ENCODE measurements at places on chromosomes 11 and 22.

DNA sequence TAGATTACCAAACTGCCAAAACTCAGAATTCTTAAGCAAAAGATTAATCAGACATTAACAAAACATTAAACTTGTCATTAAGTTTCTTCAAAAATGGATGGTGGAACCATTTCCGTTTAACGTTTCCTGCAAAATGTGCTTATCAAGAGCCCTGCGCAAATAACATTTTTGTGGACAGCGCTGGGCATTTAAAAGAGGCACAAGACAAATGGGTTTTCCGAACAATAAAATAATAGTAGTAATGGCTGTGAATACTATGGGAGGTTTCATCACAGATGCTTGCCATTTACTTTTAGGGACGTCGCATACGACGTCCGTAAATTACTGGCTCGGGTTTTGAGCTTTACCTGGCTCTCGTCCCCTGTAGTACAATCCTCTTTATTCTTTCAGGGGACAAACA, 1.1 kb downstream of the NPAT start:
- no peaks in the 10 kb centered on the region for H3K27me3 ChIP-seq
- DNase-seq = no peak
- H3K27ac ChIP-seq = peak overlapping the region; percentile 98
- H3K36me3 ChIP-seq = no peaks in the 10 kb centered on the region
- peaks cover 22% of the 10 kb centered on the region for H3K4me1 ChIP-seq
- H3K4me3 ChIP-seq = peak overlapping the region; percentile 95

GRCh38 chr11:133137270-133137669, 395.0 kb downstream of the OPCML start:
- H3K27ac ChIP-seq = no peak overlapping the region
- no peak overlapping the region for H3K4me3 ChIP-seq
- H3K4me1 ChIP-seq = no peaks in the 10 kb centered on the region

GRCh38 chr11:16876837-16877236, 137.4 kb downstream of the PLEKHA7 start:
- DNase-seq = no peak
- H3K36me3 ChIP-seq = no peaks in the 10 kb centered on the region
- no peak overlapping the region for H3K4me3 ChIP-seq
- H3K27me3 ChIP-seq = no peaks in the 10 kb centered on the region
- no peaks in the 10 kb centered on the region for H3K4me1 ChIP-seq

- H3K27ac ChIP-seq = no peak overlapping the region
- no peak overlapping the region for H3K4me3 ChIP-seq
- H3K4me1 ChIP-seq = no peaks in the 10 kb centered on the region
- no peak for DNase-seq
- no peaks in the 10 kb centered on the region for H3K36me3 ChIP-seq
Observed at GRCh38 chr22:45664136-45664646, 7.4 kb upstream of the ATXN10 start.

DNA sequence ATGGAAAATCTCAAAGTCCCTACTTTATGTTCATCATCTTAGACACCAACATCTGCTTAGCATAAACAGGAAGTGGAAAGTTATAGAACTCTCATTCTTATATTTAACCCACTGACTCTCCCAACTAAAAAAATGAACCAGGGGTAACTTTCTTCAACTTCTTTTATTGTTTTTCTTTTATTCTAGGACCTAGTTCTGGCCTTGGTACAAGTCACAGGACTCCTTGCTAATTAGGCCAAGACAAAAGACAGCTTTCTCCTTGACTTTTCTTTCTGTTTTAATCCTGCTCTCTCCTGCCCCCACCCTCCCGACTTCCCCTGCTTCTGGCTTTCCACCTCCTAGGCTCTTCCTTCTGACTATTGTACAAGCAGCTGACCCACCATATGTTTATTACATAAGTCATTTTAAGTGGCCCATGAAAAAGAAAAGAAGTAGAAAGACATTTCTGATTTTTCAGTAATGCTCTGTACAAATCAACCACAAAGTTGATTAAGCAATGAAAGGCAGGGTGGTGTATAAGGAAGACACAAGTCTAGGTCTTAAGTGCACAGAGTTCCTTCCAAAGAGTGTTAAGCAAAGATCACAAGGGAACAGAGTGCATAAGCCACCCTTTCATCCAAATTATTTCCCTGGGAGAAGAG, 18.3 kb downstream of the JAML start:
- no peak overlapping the region for H3K4me3 ChIP-seq
- DNase-seq = no peak
- peak overlapping the region; percentile 66 for H3K27ac ChIP-seq
- H3K36me3 ChIP-seq = no peaks in the 10 kb centered on the region

DNA sequence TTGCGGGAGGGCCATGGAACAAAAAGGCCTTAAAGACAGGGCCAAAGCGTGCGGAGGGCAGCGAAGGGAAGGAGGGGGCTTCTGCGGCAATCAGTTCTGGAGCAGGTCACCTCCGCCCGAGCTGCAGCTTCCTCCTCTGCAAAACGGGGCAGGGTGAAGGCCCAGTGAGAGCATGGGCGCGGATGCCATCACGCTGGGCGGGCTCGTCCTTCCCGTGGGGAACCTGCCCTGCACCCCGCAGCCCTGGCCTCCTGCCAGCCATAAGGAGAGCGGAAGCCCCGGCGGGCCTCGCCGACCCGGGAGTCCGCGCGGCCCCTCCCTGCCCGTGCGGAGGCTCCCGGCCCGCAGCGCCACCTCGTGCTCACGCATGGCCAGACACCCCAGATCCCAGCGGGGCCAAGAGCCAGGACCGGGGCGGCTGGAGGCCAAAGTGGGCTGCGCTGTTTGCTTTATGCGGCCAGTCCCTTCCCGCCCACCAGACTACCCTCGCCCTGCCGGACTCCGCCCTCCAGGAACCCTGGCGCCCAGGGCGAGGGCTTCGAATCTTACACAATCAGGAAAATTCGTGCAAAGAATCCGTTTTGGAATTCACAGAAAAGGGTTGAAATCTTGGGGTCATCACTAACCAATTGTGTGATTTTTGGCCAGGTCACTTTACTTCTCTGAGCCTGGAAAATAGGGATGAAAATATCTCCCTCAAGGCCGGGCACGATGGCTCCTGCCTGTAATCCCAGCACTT, 16.1 kb downstream of the TSKU start:
- peak overlapping the region; percentile 12 for H3K4me3 ChIP-seq
- H3K27ac ChIP-seq = no peak overlapping the region
- peaks cover 14% of the 10 kb centered on the region for H3K4me1 ChIP-seq
- DNase-seq = peak; percentile 65
- no peaks in the 10 kb centered on the region for H3K36me3 ChIP-seq

- no peaks in the 10 kb centered on the region for H3K36me3 ChIP-seq
- no peaks in the 10 kb centered on the region for H3K4me1 ChIP-seq
- DNase-seq = no peak
- H3K27ac ChIP-seq = no peak overlapping the region
- H3K27me3 ChIP-seq = no peaks in the 10 kb centered on the region
- no peak overlapping the region for H3K4me3 ChIP-seq
Observed at GRCh38 chr11:116043857-116044256, 539.6 kb upstream of the CADM1 start.

DNA sequence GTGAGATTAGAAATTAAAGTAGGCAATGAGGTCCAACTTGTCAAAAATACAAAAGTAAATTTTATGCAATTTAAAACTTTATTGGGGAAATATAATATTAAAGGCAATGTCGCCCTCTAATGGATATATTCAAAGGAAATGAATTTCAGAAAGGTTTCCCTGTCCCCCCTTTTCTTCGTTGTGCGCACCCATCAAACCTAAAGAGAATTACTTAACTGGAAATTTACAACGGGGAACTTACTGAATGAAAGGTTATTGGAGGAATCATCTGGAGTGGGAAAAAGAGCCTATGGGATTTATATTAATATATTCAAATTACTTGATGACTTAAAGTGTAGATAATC, 1.7 kb upstream of the ABTB2 start:
- H3K4me3 ChIP-seq = peak overlapping the region; percentile 74
- peaks cover 29% of the 10 kb centered on the region for H3K27me3 ChIP-seq
- no peak for DNase-seq

- no peak overlapping the region for H3K27ac ChIP-seq
- no peaks in the 10 kb centered on the region for H3K4me1 ChIP-seq
- no peaks in the 10 kb centered on the region for H3K36me3 ChIP-seq
- no peak overlapping the region for H3K4me3 ChIP-seq
Observed at GRCh38 chr11:19428206-19429002, 187.7 kb upstream of the E2F8 start.

DNA sequence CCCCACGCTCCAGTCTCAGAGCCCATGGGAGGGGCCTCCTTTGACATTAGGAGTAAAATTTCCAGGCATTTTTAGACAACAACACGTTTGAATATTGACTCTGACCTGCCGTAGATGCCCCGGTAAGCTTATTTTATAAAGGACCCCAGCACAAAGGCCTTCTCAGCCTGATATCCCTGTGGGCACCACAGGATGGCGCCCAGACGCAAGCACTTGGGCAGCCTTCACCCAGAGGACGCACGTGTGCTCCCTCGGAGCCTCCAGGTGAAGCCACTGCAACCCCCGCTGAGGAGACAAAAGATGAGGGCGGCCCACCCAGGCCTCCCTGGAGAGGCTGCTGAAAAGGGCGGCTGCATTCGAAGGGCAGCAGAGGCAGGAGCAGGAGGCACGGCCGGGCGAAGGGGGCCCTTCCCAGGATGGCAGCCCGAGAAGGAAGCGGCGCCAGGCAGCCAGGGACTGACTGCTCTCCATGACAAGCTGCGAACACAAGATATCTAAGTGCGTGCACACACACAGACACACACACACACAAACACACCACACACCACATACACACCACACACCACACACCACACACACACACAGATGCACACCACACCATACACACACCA, 15.2 kb upstream of the TH start:
- H3K27ac ChIP-seq = no peak overlapping the region
- H3K36me3 ChIP-seq = no peaks in the 10 kb centered on the region
- no peak overlapping the region for H3K4me3 ChIP-seq
- peaks cover 54% of the 10 kb centered on the region for H3K27me3 ChIP-seq
- H3K4me1 ChIP-seq = no peaks in the 10 kb centered on the region
- peak; percentile 48 for DNase-seq

- no peak overlapping the region for H3K4me3 ChIP-seq
- H3K36me3 ChIP-seq = no peaks in the 10 kb centered on the region
- H3K4me1 ChIP-seq = no peaks in the 10 kb centered on the region
- no peak overlapping the region for H3K27ac ChIP-seq
- H3K27me3 ChIP-seq = no peaks in the 10 kb centered on the region
- DNase-seq = no peak
Observed at GRCh38 chr11:9821008-9821752, 157.3 kb downstream of the SWAP70 start.

- no peak overlapping the region for H3K4me3 ChIP-seq
- peaks cover 89% of the 10 kb centered on the region for H3K4me1 ChIP-seq
- H3K27me3 ChIP-seq = no peaks in the 10 kb centered on the region
- peaks cover 22% of the 10 kb centered on the region for H3K36me3 ChIP-seq
- DNase-seq = no peak
Observed at GRCh38 chr22:19115628-19116027, 6.6 kb downstream of the DGCR2 start.

GRCh38 chr22:21766691-21767462, 31.3 kb upstream of the YPEL1 start:
- H3K36me3 ChIP-seq = peaks cover 67% of the 10 kb centered on the region
- H3K4me3 ChIP-seq = no peak overlapping the region
- peak overlapping the region; percentile 72 for H3K27ac ChIP-seq
- H3K27me3 ChIP-seq = no peaks in the 10 kb centered on the region

DNA sequence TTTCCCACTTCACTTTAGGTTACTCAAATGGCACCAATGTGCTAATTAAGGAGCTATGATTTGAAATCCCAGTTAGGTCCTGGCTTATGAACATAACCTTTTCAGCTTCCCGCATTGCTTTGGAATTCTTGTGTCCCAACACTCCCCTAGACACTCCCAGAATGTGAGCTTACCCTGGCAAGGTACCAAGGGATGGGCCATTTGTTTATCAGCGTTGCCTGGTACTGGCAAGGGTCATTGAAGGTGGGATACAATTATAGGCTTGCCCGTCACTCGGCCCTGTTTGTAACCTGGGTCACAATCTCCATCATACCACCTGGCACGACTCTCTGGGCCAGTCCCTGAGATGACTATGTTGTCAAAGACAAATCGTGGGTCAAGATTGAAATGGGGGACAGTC, 5.4 kb downstream of the CSRP3 start:
- H3K27me3 ChIP-seq = no peaks in the 10 kb centered on the region
- DNase-seq = no peak
- H3K27ac ChIP-seq = no peak overlapping the region
- H3K4me1 ChIP-seq = no peaks in the 10 kb centered on the region

- H3K36me3 ChIP-seq = no peaks in the 10 kb centered on the region
- DNase-seq = no peak
Observed at GRCh38 chr22:45684169-45684568, 12.5 kb downstream of the ATXN10 start.

GRCh38 chr11:121794671-121795141, 321.3 kb downstream of the BLID start:
- H3K4me1 ChIP-seq = no peaks in the 10 kb centered on the region
- no peak overlapping the region for H3K4me3 ChIP-seq
- DNase-seq = no peak
- H3K27ac ChIP-seq = no peak overlapping the region
- no peaks in the 10 kb centered on the region for H3K36me3 ChIP-seq

GRCh38 chr11:111148953-111149352, 96.6 kb upstream of the POU2AF2 start:
- H3K27me3 ChIP-seq = no peaks in the 10 kb centered on the region
- no peak for DNase-seq
- H3K4me1 ChIP-seq = no peaks in the 10 kb centered on the region
- H3K4me3 ChIP-seq = no peak overlapping the region
- no peaks in the 10 kb centered on the region for H3K36me3 ChIP-seq
- H3K27ac ChIP-seq = no peak overlapping the region

GRCh38 chr11:77374108-77374507, 72.6 kb upstream of the GDPD4 start:
- no peaks in the 10 kb centered on the region for H3K27me3 ChIP-seq
- no peak for DNase-seq
- no peaks in the 10 kb centered on the region for H3K4me1 ChIP-seq
- no peaks in the 10 kb centered on the region for H3K36me3 ChIP-seq

GRCh38 chr11:71200172-71200716, 52.1 kb downstream of the SHANK2 start:
- no peaks in the 10 kb centered on the region for H3K4me1 ChIP-seq
- H3K27ac ChIP-seq = no peak overlapping the region
- no peaks in the 10 kb centered on the region for H3K36me3 ChIP-seq
- no peak overlapping the region for H3K4me3 ChIP-seq
- H3K27me3 ChIP-seq = peaks cover 13% of the 10 kb centered on the region

DNA sequence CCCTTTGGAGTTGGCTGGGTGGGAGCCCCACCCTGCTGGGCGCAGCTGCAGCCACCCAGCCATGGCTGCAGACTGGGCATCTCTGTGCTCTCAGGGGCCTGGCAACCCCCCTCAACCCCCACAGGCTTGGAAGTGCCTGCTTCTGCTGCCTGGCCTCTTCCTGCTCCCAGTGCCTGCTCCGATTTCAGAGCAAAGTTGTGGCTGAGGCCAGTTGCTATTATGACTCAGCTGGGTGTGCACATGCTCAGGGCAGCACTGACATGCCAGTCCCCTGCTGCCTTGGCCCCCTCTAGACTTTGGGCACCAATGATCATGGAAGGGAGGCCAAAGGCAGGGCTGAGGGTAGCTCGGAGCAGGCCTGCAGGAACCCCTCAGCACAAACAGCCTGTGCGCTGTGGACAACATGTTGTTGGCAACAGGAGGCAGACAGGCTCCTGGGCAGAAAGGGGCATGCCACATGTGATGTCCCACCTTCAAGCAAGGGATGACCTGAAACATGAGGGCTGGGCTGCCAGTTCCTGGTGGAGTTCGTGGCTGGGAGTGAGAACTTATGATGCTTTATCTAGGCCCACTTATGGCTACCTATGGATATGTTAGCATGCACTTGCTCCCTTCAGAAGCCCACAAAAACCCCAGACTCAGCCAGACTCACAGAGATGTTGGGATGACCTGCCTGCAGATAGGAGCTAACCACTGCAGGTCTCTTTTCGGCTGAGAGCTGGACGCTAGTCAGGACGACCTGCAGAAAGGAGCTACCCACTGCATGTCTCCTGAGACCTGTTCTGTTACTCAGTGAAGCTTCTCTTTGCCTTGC, 96.4 kb upstream of the AMOTL1 start:
- H3K4me3 ChIP-seq = no peak overlapping the region
- peaks cover 14% of the 10 kb centered on the region for H3K27me3 ChIP-seq
- H3K27ac ChIP-seq = no peak overlapping the region
- no peaks in the 10 kb centered on the region for H3K4me1 ChIP-seq
- no peak for DNase-seq

Measured in T-cell (primary cell).